Stimulated activated CD8-positive, alpha-beta memory T cell treated with anti-CD3 and anti-CD28 coated beads, Interleukin-7, amount 100 ng/mL, for 1 hour (primary cell): ENCODE measurements at places on chromosomes 7 and 10.

DNA sequence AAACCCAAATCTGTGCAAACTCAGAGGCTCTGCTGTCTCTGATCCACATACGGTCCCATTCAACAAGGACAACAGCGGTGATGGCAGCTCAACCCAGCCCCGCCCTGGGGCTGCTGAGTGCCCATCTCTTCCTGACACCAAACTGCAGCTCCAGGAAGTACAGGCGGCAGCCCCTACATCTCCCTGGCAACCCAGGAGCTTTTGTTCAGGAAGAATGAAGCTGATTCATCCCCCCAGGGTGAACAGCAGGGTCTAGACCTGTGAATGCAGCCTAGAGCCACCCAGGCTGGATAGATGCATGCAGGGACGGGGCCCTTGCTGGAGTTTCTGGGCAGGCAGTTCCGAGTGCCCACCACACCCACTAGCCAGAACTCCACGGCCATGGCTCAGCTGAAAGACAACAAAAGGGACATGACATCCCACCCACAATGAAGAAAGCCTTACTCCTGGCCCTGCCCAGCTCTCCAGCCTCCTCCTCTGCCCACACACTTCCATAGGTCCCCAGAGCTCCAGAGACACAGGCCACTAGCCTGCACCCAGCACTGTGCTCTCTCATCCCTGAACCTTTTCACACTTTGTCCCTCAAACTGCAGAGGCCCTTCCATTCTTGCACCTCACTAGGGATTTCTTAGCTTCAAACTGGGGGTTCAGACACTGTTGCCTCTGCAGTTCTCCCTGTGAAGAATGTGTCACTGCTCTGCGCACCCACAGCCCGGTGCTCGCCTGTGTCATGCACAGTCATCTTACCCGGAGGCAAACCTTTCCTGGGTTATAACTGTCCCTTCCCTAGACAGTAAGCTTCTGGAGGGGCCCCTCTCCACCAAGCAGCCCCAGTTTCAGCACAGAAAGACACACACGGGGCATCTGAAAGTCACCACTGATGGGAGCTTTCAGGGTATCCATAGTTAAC is 99.1 kb downstream of the GRID1 start:
- no peak for DNase-seq

DNA sequence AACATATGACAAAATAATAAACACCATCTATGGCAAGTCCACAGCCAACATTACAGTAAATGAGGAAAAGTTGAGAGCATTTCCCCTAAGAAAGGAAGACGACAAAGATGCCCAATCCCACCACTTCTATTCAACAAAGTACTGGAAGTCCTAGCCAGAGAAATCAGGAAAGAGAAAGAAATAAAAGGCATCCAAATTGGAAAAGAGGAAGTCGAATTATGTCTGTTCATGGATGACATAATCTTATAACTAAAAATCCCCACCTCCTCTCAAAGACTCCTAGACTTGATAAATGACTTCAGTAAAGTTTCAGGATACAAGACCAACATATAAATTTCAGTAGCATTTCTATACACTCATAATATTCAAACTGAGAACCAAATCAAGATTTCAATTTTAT is 288.5 kb upstream of the POT1 start:
- no peak for DNase-seq

DNA sequence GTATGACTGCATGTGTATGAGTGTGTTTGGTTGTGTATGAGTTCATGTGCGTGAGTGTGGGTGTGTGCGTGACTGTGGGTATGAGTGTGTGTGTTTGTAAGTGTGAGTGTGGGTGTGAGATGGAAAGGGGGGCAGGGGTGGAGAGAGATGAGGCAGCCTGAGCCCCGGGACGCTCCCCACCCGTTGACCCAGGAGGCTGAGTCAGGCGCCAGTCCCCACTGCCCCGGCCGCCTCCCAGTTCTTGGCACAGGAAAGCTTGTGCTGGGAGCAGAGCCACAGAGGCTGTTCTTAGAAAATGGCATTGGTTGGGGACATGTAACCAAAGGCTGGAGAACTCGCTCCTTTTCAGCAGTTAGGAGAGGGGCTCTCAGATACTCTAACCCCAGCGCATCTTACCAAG is 27.8 kb upstream of the NUB1 start:
- no peak for DNase-seq

- DNase-seq = peak; percentile 54
These were observed at the start of gene PIP4K2A for GRCh38 chr10:22714479-22715289. PIP4K2A (minus strand) TSS chr10:22714578; CDS start chr10:22714326, 252 bp downstream.

DNA sequence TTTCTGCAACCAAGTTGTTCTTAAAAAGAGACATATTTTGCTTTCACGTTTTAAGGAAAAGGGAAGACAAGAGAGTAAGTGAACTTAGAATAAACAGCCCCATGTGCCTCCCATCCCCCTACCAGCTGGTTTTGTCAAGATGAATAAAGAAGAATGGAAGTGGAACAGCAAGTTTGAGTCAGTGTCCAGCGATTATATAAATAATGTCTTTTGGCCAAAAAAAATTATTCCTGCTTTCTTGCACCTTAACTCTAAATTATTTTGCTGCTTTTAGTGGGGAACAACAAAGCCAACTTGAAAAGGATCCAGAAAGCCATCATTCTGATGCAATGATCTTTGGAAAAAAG is 82.4 kb upstream of the TRIL start:
- DNase-seq = no peak

DNA sequence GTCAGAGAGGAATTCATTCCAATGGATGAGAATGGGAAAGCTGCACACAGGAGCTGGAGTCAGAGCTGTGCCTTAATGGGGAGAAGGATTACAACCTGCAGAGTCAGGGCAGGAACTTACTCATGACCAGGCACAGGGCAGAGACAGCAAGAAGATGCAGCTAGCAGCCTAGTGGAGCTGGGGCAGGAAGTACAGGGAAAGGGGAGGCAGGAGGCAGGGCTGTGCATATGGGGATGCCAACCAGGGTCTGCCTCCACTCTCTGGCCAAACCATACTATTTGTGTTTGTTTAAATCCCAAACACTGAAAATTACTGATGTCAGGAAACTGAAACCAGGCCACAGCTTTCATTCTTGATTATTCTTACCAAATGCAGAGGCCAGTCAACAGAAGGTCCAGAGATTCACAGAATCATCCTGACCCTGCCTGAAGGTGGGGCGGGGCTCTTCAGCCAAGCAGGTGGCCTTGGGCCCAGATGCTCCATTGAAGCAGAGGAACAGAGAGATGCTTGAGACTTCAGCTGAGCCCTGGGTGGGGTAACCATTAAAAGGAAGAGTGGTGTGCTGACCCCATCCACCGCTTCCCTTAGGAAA is 461.9 kb downstream of the KCNMA1 start:
- DNase-seq = no peak

DNA sequence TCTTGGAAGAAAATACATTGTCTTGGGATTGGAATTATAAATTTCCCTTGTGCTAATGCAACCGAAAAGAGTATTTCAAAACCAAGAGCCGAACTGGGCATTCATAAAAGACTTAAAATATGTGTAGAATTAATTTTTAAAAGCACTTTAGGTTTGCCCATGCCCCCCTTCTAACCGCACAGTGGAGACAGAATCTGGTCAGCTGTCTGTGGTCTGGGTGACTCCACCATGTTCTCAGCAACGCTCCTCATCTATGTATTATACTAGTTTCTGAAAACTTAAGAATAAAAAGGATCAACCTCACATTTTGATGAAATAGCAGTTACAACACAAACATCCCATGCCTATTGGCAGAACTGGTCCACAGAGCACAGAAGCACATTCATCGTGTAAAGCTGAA is 192.6 kb upstream of the C7orf33 start:
- no peak for DNase-seq

- DNase-seq = no peak
These were observed 26.8 kb downstream of the WNT16 start for GRCh38 chr7:121355574-121355973.

GRCh38 chr10:125878957-125879835 is 1.9 kb downstream of the DHX32 start:
- DNase-seq = no peak

GRCh38 chr10:87094373-87095235 is at the start of the genes GLUD1 and SHLD2:
GLUD1 (minus strand) TSS chr10:87094843; CDS start chr10:87094769, 74 bp downstream.
SHLD2 (plus strand) TSS chr10:87095206; CDS start chr10:87151355, 56,149 bp downstream.
- DNase-seq = peak; percentile 69

DNA sequence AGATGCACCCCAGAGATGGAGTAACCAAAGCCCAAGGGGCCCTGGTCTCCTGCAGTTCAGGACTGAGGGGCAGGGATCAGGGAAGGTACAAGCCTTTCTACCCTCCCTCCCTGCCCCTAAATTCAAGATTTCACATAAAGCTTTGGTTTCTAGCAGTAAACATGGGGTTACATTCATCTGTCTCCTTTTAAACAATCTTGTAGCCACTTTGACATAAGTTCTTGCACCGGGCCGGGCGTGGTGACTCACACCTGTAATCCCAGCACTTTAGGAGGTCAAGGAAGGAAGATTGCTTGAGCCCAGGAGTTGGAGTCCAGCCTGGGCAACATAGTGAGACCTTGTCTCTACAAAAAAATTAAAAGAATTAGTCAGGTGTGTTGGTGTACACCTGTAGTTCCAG is 4.0 kb upstream of the ACTR3C start:
- DNase-seq = no peak

GRCh38 chr10:128147669-128148068 is 21.4 kb upstream of the MKI67 start:
- DNase-seq = no peak

- DNase-seq = no peak
These were observed at the start of gene KLF14 for GRCh38 chr7:130733931-130734814. KLF14 (minus strand) TSS chr7:130734207; CDS start chr7:130734033, 174 bp downstream.
